T-helper 22 cell (primary cell): ENCODE measurements at places on chromosomes 5 and 9.

DNA sequence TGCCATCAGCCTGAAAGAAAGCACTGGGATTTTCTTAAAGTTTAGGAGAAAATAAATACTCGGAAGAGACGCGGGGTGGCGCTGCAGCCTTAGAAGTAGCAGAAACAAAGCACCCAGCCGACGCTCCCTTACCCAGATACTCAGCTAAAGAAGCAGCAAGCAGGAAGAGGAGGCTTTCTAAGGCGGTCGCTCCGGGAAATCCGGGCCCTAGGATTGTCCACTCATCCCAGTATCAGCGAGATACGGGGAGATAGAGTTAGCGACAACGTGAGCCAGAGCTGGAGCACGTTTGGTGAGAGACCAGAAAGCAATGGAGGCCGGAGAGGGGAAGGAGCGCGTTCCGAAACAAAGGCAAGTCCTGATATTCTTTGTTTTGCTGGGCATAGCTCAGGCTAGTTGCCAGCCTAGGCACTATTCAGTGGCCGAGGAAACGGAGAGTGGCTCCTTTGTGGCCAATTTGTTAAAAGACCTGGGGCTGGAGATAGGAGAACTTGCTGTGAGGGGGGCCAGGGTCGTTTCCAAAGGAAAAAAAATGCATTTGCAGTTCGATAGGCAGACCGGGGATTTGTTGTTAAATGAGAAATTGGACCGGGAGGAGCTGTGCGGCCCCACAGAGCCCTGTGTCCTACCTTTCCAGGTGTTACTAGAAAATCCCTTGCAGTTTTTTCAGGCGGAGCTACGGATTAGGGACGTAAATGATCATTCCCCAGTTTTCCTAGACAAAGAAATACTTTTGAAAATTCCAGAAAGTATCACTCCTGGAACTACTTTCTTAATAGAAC is at the start of gene PCDHB2:
PCDHB2 (plus strand) TSS at position 135 of the 782 bp plus-strand sequence; CDS start at position 311, 176 bp downstream.
- DNase-seq, result no peak

DNA sequence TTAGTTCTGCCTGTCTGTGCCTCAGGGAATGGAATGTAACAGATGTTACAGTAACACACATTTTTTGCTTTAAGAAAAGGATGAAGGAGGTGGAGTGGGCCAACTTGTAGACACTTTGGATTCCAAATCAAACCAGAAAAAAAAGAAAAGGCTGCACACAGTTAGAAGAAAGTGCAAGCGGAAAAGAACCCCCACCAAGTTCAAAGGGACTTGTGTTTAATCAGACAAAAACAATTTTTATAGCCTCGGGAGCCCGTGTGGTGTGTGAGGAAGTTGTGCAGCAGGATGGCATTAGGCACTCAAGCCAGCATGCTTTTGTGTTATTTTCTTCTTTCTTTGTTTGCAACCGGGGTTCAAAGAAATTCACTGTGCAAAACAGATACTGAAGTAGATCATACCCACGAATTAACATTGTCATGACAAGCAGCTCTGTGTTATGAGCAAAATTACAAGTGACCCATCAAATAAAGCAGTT is 189.5 kb downstream of the SEMA5A start:
- no peak for DNase-seq

DNA sequence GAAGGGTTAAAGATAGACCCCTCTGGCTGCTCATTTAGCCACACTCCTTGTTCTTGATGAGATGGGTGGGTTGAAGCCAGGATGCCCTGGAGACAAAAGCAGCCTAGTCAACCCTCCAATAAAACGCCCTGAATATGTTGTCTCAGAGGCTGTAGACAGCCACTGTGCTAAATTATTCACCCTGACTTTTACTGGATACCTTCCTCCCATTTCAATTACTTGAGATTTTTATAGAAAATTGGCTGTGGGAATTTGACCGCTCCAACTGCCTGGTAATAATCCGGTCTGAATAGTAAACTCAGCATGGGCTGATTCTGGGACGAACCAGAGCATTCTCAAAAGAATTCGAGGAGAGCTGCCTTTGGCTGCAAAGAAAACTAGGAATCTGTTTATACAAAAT is 104.2 kb downstream of the SNX18 start:
- DNase-seq, result no peak

DNA sequence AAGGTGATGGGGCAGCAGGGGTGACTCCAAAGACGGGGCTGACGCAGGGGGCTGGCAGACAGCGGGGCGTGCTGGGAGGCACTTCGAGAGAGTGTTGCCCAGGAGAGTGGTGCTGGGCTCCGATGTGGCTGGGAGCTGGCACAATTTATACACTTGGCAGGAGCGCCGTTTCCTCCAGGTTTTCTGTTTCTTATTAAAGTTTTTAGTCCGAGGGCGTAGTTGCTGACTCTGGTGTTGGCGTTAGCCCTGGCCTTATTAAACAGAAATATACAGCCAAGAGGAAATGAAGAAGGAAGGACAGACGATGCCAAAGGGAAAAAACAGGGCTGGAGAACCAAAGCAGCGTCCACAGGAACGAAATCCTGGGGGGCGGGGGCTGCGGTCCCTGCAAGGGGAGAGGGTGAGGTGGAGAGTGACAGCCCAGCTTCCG is 139.6 kb upstream of the PHYKPL start:
- DNase-seq, result no peak

DNA sequence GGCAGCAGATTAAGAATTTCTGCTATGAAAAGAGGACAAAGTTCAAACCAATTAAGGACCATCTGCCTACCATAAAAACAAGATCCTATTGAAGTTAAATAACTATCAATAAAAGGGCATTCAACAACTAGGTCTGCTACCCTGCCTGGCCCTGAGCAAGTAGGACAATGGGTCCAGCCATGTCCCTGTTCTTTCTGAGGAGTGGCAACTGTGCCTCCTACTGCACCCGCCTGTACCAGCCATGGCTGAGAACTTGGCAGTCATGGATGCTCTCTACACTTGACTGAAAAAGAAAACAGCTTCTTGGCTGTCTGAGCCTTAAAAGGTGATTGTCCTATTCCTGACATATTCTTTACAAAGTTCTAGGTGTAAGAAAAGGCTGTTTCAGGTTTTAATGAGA is 652.4 kb downstream of the PDE4D start:
- no peak for DNase-seq

DNA sequence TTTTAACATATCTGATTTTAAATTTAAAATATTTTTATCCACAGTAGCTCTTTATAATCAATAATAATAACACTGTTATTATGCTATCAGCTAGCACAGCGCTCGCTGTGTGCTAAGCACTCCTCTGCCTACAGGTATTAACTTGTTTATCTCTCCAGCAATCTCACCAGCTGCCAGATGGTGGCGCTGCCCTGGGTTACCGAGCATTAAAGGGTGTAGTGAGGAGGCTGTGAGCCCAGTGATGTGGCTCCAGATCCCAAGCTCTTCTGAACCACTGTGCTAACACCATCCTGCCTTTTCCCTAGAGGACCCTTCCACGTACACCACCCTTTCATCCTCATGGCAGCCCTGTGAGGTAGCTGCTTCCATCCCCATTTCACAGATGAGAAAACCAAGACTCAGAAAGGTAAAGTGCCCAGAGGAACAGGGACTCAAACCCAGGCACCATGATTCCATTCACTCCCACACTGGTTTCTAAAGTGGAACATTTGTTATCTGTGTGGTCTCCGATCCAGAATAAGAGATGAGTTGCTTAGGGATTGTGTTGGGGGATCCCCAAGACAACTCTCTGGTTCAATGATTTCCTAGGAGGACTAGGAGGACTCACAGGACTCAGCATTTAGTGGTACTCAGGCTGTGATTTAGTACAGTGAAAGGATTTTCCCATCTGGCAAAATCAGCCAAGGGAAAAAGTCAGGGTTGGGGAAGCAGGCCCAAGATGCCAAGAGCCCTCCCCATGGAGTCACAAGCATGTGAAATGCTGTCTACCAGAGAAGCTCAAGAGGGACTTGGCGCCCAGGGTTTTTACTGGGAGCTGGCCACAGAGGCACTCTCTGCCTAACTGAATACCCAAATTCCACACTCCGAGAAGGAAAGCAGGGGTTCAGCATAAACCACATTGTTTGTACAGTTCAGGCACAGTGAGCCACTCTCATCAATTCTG is 7.0 kb downstream of the IGFBPL1 start:
- DNase-seq, result no peak

DNA sequence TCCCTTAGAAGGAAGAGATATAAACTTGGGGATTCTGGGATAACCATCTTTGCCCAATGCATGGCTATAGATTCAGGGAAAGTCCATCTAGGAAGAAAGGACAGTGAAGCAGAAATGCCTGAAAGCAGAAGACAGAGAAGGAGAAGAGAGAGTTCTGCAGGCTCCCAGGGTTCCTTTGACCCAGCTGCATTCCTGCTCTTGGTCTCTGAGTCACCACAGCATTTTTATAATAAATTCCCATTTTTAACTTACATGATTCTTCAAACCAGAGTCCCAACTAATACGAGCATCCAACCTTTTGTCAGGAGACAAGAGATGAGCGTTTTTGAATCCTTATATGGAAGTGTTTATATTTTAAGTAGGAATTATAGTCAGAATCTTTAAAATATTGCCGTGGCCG is 12.0 kb upstream of the AOPEP start:
- no peak for DNase-seq

GRCh38 chr5:419970-420369 is 23.0 kb upstream of the EXOC3 start:
- no peak for DNase-seq

DNA sequence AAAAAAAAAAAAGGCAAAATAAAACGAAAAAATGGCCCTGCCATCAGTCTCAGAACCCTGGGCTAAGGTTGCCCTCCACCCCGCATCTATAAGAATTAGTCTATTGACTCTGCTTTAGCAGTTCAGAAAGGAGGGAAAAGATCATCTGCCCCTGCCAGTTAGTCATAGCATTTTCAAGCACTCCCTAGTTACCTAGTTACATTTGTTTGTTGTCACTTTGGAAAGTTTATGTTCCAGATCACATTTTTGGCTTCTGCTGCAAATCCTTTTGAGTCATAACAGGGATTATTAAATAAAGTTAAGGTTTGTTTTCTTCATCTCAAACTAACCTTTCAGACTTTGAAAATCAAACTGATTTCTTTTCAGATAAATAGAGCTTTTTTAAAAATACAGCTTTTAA is 52.1 kb downstream of the AQP7 start:
- DNase-seq, result no peak

DNA sequence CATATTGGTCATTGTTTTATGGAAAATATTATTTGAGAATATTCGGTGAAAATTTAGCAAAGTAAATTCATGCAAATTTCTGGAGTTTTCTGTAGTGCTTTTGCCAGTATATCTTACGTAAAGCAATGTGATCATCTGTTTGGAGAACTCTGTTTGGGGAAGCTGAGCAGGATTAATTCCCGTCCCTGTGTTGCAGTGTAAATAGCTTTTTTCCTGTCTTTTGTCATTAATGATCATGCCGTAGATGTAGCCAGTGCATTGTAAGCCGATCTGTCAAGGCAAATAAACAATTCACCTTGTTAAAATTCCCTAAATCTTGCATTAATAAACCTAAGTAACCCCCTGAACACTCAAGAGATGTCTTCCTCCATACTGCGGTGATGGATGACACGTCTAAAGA is 39.2 kb downstream of the PPIC start:
- no peak for DNase-seq

GRCh38 chr5:141478321-141478945 is 2.7 kb downstream of the PCDHGC3 start:
- DNase-seq, result no peak

DNA sequence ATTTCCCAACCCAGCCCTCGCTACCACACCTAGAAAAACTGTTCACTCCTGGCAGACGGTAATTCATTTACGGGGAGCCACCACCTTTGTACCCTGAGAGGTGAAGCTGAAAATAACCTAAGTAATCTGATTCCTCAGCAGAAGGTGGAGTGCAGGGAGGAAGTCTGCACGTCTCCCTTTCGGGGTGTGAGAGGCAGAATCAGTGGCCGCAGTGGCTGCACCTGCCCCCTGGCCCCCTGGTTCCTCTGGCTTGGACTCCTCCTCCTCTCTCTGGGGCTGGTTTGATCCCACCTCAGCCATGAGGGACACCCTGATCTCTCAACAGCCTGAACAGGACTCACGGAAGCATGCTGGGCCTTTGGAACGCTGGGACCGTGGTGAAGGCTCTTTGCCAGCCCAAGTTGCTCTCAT is 10.5 kb downstream of the TMEM174 start:
- no peak for DNase-seq

- DNase-seq, result no peak
These were observed 148.5 kb downstream of the GNAQ start for GRCh38 chr9:77883133-77883532.

DNA sequence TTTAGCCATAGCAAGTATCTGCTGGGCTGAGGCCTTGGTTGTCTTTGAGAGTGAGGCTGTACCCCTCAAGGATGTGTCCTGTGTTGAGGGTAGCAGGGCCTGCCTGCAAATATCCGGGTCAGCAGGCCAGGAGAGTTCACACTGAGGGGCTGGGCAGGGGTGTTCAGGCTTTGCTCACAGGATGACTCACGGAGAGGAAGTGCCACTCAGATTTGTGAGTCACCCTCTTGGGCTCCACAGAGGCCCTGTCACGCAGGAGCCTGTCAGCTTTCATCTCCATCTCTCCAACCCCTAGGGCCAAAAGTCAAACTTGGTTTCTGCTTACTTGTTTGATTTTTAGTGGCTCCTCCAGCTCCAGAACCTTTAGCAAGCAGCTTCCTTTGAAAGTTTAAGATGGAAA is 211.5 kb downstream of the SEC61B start:
- DNase-seq, result no peak

DNA sequence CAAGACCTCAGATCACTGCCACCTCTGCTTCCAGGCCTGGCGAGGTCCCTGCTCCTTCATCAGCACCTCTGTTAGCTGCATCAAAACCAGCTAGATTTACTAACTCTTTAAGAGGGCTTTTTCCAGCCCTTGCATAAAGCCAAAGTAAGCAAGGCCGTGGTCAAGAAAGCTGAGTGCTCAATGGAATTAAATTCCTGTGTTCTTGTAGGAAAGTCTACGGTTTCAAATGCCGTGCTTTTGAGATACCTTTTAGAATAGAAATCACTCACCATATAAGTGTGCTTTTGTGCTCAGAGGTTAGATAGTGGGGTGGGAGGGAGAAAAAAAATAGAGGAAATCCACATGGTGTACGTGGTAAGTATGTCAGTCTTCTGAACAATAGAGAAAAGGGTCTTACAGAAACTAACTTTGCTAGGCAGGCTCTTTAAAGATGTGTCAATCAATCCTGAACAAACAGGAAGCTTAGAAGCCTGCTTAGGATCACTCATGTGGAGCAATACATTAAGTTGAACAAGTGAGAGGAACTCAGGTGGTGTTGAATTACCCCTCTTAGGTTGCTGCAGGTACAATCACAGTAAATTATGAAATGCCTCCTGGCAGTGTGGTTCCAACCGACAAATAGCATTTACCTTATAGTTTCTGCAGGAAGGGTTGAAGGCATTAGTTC is 79.7 kb downstream of the SEMA6A start:
- no peak for DNase-seq

DNA sequence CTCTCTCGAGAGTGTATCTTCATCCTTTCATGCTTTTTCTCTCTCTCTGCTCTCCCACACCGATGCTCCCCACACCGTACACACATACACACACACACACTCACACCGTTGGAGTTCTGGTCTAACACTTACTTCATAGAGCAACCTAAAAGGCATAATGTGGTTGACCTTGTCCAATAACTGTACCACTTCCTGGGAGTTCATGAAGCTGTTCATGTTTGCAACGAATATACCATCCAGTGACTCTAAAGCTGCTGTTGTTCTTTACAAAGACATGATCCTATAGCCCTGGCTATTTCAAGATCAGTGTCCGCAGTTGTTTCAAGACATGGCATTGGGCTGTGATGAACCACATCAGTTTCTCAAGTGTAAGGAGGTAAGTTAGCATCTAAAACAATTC is 10.0 kb downstream of the MEF2C start:
- DNase-seq, result no peak

- DNase-seq, result no peak
These were observed 40.3 kb downstream of the NNT start for GRCh38 chr5:43643327-43643726.
